Mesenchymal stem cell (in vitro differentiated cells and primary cell): ENCODE measurements at places on chromosomes 5 and 9.

DNA sequence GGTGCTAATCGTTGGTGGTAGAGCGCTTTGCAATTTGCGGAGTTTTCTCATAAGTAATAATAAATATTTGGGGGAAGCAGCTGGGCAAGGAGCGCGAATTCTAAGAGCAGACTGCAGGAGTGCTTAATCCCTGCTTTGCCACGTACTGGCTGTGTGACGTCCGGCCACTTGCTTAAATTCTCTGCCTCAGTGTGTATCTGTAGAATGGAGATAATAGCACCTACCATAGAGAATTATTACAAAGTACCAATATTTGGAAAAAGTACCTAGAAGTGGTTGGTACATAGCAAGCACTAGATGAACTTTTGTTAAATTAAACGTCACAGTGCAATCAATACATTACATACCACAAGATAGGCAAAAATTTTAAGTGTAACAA is 598 bp upstream of the TMED7 start:
- no peak for DNase-seq

DNA sequence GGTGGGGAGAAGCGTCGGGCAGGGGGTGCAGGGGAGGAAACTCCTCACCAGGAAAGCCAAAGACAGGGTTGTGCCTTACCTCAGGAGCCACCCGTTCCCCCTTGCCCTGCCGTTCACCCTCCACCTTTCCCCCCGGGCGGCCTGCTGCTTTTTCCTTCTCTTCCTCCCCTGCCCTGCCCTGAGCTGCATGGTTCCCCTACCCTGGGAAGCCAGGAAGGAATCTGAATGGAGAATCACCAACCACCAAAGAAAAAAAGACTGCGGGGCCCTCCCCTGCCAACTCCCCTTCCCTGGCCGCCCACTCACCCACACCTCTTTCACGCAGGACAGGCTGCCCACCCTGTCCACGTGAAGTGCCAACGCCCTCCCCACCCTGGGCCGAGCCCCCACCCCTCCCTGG is 820 bp upstream of the NFX1 start:
- DNase-seq = no peak

- DNase-seq = no peak
Observed at GRCh38 chr9:124813041-124813440, 36.1 kb downstream of the OLFML2A start.

GRCh38 chr5:111645303-111645838 is 111.6 kb downstream of the NREP start:
- no peak for DNase-seq

DNA sequence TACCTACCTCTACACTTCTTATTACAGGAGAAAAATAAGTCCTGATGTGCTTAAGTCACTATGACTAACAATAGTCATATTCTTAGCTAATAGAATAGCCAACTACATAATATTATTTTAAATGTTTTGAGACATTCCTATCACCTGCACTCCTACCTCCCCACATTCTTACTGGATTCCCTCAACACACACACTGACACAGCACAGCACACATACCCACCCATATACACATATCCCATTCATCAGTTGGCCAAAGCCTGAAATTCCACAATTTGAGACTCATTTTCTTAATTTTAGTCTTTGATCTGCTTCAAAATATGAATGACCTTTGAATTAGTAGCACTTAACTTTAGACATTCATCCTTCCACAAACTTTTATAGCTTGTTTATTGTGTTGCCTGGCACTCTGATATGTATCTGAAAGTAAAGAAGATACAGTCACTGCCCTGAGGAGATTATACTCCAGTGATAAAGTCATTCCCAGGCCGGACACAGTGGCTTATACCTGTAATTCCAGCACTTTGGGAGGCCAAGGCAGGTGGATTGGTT is 168.3 kb upstream of the RASA1 start:
- no peak for DNase-seq

DNA sequence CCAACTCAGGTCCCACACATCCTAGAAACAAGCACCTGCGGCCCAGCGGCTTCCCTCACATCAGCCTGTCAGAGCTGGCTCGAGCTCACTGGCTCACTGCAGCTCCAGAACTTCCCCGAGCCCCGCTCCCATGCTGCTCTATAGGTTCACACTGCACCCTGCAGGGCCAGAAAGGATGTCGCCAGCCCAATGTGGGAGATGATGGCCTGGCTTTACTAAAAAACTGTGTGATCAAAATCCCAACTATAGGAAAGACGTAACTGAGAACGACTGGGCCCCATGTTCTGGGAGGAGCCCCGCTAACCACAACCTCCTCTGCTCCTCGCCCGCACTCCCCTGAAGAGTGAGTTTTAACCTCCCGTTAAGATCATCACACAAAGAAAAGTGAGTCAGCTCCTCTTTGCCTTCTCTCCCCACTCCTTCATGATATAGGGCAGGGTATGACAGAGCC is 4.6 kb downstream of the SURF4 start:
- no peak for DNase-seq

DNA sequence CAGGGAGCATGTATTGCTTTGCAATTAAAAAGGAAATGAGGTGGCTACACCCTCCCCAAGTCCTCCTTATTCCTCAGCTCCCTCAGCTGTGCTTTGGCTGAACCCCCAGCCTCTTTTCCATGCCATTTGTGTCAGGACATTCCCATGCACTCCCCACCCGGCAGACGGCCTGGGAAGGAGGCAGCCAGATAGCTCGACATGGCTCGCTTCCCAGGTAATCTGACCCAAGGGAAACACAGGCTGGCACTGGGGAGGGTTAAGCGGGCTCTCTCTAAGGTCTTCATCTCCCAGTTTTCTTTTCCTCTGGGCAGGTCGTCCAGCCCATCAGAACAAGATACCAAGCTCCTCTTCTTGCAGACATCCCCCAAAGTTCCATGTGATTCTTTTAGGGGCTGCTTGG is 31.2 kb downstream of the BTNL9 start:
- DNase-seq = no peak

DNA sequence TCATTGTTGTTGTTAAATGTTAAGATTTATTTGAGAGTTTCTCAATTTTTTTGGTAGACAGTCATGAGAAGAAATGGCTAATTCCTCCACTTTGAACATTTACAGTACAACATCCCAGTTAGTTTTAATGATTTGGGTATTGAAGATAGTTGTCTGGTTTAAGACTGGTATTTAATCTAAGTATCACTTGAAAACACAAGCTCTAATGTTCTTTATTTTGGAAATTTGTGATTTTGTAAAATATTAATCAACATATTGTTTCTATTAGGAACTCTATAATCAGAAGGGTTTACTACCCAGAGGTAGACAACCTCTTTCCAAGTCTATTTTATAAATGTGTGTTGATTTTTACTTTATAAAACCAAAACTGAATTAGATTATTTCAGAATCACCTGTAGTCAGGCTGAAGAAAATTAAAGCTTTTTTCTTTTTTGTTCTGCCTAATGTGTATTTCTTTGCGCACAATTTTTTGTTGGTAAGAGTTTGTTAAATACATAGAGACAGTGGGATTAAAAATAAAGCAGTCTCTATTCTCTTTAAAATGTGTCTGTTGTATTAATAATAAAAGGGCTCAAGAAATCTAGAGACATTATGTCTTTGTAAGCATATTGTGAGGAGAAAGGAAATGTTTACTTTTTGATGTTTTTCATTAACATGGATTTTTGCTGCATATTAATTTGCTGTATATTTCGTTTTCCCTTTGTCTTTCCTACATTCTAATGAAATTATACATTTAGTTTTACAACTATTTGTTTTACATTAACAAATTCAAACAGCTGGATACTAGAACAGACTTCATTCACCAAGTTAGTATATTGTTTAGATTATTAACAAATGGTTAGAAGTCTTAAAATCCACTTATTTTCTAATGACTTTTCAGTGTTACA is 3.9 kb upstream of the PURA start:
- peak; percentile 47 for DNase-seq

DNA sequence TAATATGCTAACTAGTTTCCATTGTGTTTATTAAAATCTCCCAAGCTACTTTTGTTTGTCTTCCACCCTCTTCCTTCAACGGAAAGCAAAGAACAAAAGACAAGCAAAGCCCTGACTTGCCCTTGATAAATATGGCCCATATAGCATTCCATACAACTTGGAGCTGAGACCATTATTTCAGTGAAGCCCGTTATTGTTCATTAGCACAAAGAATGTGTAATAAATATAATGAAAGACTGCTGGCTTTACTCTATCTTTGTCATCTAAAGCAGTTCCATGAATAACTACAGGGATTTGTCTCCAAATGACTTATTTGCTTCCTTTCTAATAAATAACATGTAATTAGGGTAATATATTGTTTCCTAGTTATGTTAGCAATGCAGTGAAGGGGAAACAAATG is 270.7 kb upstream of the TLE4 start:
- no peak for DNase-seq

DNA sequence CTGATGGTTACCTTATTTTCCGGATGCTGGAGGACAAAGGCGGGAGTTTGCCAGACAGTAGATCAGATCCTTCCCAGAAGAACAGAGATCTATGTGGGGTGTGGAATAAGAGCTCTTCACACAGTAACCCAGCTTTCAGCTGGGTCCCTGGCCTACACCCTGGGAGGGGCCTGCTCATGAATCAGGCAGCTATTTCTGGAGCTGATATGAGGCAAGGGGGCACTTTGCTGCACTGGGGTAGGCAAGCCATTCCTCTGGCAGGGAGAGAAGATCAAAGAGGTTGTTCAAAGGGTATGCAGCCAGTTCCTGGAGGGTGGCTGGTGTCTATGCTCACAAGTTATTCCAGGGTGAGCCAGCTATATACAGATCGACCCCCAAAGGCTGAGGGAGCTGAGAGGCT is 48.6 kb downstream of the CYSTM1 start:
- DNase-seq = no peak

GRCh38 chr9:135245482-135246247 is 158.2 kb downstream of the OLFM1 start:
- DNase-seq = no peak

DNA sequence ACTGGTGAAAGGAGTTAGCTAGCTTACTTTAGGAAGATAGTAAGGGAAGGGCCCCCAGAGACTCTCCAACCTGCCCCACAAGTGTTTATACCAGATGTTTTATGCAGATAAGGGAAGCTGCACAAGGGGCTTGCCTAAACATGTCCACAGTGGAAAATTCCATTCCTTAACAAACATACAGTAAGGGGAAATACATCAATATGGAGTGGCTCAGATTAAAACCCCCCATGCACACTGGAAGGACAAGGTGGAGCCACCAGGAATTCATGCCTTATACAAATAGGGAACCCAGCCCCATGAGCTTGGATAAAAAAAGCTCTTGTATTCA is 106.3 kb upstream of the GPBP1 start:
- DNase-seq = peak; percentile 64
